PC-9 (cell line): ENCODE measurements at places on chromosomes 2 and 18. TPM values are rescaled to one million over a fixed set of nuclear protein-coding genes. Genes with fewer than 3 reads are reported as not detected.

POLR1B gene
- 27.7 and 30.0 TPM in 2 replicates for total RNA-seq

HAAO gene
- total RNA-seq = 0.73 TPM in 1 of 2 replicates, not detected in the other

DNA sequence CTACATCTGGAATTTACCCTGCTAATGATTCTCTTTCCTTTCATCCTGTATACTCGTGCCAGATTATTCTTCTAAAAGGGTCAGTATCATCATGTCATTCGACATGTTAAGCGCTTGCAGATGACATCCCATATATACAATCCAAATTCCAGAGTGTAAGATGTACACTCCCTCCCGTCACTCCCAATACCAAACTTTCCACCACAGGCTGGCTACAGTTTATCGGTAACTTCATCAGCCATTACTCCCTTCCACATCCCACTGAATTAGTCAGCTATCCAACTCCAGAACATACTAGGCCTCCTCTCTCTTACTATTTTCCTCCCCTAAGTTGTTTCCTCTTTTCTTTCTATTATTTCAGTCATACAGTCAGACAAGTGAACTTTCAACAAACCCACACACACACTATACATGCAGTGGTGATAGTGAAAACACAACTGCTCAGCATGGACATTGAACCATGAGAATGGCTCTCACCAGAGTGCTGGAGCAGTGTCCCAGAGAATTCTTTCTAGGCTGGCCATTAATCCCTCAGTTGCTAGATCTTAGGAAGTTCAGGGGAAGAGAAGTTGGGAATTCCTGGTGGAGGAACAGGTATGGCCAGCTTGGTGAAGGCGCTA, 10.6 kb upstream of the NMI start:
- H3K27ac ChIP-seq = no peak overlapping the region
- H3K4me1 ChIP-seq = no peaks in the 10 kb centered on the region
- H3K4me3 ChIP-seq = no peak overlapping the region
- DNase-seq = no peak
- H3K27me3 ChIP-seq = no peaks in the 10 kb centered on the region
- H3K36me3 ChIP-seq = no peaks in the 10 kb centered on the region

GRCh38 chr2:172012677-172013391, 13.1 kb downstream of the METAP1D start:
- no peak overlapping the region for H3K27ac ChIP-seq
- no peak overlapping the region for H3K4me3 ChIP-seq
- H3K4me1 ChIP-seq = peaks cover 9% of the 10 kb centered on the region
- no peak for DNase-seq
- H3K27me3 ChIP-seq = no peaks in the 10 kb centered on the region
- H3K36me3 ChIP-seq = no peaks in the 10 kb centered on the region

- no peaks in the 10 kb centered on the region; the same call in 1 of the 2 replicates for H3K4me1 ChIP-seq
- no peaks in the 10 kb centered on the region for H3K36me3 ChIP-seq
- DNase-seq = no peak
- 0 out of 2 replicates have a peak overlapping the region, but pooled peaks have one; percentile 8 for H3K27ac ChIP-seq
- no peaks in the 10 kb centered on the region for H3K27me3 ChIP-seq
Measured at GRCh38 chr18:32530947-32531651, 60.4 kb upstream of the GAREM1 start.

DHRS9 gene
- total RNA-seq = not detected in 2 replicates

CRACDL gene
- total RNA-seq = 29.6 and 33.7 TPM in 2 replicates
